Fibroblast of pulmonary artery (primary cell): ENCODE measurements at places on chromosomes 7 and 10.

GRCh38 chr10:115854740-115855435 is 418.1 kb downstream of the GFRA1 start:
- DNase-seq = no peak

GRCh38 chr10:14728346-14728745 is 46.4 kb downstream of the FAM107B start:
- DNase-seq = no peak

GRCh38 chr7:157436076-157436475 is 99.3 kb downstream of the DNAJB6 start:
- DNase-seq = no peak

DNA sequence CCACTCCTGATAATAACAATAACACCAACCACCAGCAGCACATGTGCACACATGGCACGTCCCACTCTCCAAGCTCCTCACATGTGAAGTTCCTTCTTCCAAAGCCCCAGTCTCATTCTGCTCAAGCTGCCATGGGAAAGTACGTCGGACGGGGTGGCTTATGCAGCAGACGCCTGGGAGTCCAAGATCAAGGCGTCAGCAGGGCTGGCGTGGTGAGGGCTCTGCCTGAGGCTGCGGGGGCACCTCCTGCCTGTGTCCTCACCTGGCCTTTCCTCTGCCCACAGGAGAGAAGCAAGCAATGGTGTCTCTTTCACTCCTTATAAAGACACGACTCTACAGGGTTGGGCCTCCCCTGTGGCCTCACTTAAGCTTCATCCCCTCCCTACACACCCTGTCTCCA is 68.8 kb upstream of the INSIG1 start:
- no peak for DNase-seq

- DNase-seq = no peak
Observed at GRCh38 chr10:97928897-97929296, 79.3 kb downstream of the GOLGA7B start.
